ENCODE measurements at places on chromosomes 1 and 21.

- DNase-seq = no peak
These were observed 146.3 kb upstream of the DNAH14 start for GRCh38 chr1:224783006-224783651.

- no peak for DNase-seq
These were observed 14.7 kb upstream of the GUCA2A start for GRCh38 chr1:42179275-42179674.

DNA sequence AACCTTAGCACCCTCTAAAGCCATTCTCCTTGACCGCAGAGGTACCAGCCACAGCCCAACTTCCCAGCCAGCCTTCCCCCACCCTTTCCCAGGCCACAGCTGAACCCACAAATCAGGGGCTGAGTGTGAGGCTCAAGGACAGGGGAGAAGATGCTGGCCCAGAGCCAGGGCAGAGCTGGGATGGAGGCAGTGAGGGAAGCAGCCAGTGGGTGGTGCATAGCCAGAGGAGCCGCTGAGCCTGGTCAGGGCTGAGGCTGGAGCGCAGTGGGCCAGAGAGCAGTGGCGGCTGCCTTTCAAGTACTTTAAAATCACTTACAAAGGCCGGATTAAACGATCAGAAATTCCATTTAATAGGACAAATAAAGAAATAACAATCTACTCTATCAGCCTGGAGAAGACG, 36.3 kb downstream of the DMAP1 start:
- no peak for DNase-seq

DNA sequence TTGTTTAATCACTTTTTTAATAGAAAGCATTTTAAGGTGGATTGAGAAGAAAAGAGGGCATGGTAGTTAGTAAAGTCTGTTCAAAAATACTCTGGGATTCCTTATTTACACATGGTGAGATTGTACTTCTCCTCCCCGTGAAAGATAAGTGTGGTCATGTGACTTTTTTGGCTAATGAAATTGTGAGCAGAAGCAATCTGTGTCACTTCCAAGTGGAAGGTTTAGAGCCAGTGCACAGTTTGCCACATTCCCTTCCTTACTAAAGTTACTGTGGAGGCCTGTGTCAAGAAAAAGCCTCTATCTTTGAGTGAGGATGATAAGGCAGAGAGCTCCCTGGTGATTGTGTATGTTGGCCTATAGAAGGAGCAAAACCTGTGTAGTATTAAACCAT, 471.3 kb downstream of the OMA1 start:
- no peak for DNase-seq

DNA sequence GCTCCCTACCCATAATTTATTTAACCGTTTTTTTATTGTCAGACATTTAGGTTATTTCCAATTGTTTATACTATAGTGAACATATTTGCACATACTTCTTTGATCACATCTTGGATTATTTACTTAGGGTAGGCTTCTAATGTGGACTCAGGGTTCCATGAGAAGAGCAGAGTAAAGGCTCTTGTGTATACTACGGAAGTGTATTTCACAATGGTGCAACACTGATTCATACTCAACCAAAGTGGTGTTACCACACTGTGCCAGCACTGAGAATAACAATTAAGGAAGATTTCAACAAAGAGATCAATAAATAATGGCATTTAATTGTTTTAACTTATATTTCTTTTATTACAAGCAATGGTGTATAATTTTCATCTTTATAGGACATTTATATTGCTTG, 251.2 kb downstream of the ZNF326 start:
- no peak for DNase-seq

DNA sequence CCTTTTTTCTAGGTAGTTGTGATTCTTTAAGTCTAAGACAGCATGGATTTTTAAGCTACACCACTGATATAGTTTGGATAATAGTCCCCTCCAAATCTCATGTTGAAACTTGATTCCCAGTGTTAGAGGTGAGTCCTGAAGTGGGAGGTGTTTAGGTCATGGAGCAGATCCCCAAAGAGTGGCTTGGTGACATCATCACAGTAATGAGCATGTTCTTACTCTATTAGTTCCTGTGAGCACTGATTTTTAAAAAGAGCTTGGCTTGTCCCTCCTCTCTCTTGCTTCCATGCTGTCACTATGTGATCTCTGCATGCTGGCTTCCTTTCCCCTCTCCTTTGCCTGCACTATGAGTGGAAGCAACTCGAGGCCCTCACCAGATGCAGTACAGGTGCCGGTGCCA, 115.5 kb downstream of the LEPR start:
- no peak for DNase-seq

- no peak for DNase-seq
These were observed 465.2 kb downstream of the USP25 start for GRCh38 chr21:16194788-16195537.

- no peak for DNase-seq
These were observed 124.2 kb downstream of the MACF1 start for GRCh38 chr1:39328586-39329121.

DNA sequence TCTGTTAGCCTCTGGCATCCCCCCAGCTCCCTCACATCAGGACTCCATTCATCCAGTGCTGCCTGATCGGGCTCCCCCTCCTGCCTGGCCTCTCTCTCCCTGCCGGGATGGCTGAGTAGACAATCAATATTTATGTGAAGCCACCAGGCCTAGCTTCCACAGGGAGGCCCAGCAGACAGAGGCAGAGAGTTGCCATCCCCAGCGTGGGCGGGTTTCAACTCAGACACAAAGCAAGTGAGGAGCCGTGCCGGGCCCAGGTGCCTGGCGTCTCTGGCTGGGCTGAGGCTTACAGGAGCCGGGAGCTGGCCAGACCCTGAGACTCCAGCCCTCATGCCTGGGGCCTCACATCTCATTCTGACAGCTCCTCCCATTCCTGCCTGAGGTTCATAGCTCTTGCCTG, 34.5 kb upstream of the ATP2B4 start:
- no peak for DNase-seq

- DNase-seq = no peak
These were observed 8.8 kb downstream of the TSEN15 start for GRCh38 chr1:184060316-184060715.

DNA sequence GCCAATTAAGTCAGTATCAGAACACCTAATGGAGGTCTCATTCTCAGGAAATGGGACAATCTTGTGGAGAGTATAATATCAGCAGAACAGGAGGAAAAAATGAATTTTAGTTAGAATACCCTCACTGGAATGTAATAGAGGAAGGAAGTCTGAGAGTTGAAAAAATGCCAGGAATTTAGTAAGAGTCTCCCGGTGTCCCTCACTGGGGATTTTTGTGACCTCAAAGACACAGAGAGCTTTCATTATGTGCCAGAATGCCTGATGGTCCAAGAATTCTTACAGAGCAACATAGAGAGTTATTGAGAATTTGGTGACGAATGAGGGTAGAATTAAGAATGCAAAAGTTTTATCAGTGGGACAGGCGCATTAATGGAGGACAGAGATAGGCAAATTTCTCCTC, 443.5 kb upstream of the B3GALT2 start:
- DNase-seq = no peak

GRCh38 chr1:70195342-70195741, 10.0 kb downstream of the LRRC40 start:
- DNase-seq = no peak

GRCh38 chr1:19397217-19397945, 85.3 kb downstream of the SLC66A1 start:
- no peak for DNase-seq

GRCh38 chr1:203870245-203870644, 8.8 kb downstream of the SNRPE start:
- DNase-seq = no peak

GRCh38 chr1:65208563-65208973, 60.6 kb downstream of the AK4 start:
- DNase-seq = no peak

DNA sequence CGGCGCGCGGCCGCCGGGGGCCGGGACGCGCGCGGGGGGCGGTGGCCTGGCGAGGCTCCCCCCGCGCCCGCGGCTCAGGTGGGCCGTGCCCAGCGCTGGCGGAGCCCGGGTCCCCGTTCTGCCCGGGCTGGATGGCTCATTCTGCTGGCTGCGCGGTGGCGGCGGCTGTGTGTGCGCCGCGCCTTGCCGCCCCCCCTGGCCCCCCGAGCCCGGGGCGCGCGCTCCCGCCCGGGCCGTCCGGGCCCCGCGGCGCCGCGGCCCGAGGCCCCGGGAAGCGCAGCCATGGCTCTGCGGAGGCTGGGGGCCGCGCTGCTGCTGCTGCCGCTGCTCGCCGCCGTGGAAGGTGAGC, at the start of gene EPHB2:
TSS of gene EPHB2 (plus strand) at position 139 of the 349 bp plus-strand sequence. CDS start at position 283, 144 bp downstream.
- DNase-seq = peak; percentile 63

GRCh38 chr1:38558055-38558454, 301.5 kb downstream of the RRAGC start:
- no peak for DNase-seq

DNA sequence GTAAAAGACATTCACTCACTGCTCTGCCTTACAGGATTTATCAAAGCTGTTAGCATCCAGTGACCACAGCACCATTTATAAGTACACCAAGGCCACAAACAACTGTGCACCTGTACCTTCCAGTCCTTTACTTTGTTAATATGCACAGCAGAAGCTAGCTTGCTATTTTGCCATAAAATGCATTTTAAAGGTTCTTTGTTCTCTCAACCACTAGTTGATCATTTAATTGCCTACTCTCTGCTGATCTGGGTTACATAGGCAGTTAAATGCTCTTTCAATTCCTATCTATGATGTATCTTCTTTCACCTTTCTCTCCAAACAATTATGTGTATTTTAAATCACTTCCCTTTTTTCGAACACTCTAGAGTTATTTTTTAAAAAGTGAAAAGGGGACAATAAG, 126.4 kb downstream of the SIPA1L2 start:
- DNase-seq = no peak

- no peak for DNase-seq
These were observed 324.0 kb downstream of the NTNG1 start for GRCh38 chr1:107464827-107465226.

DNA sequence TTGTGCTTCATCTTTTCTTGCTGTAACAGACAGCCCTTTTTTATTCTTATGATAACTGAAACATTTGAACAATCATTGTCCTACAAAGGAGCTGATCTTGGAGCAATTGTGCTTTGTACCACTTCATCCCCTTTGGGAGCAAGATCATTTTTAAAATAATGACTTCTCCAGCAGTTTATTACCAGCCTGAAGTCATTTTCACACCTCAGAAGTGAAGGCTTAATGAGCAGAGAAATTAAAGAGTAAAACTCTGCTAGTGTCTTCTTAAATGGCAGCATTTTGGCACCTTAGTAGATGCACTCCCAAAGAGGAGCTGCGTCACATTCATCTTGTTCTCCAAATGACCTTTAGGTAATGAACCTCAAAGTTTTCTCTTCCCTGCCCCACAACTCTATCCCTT, 439.6 kb upstream of the CAMK1G start:
- no peak for DNase-seq

GRCh38 chr1:94334764-94335163, 83.4 kb upstream of the ABCD3 start:
- DNase-seq = no peak

- no peak for DNase-seq
These were observed 183.3 kb upstream of the JUN start for GRCh38 chr1:58966917-58967740.

GRCh38 chr1:236774926-236775325, 20.2 kb upstream of the MTR start:
- no peak for DNase-seq

- DNase-seq = no peak
These were observed 127.8 kb downstream of the NTMT2 start for GRCh38 chr1:170273291-170274130.

GRCh38 chr1:167819849-167820683, 93.9 kb downstream of the ADCY10 start:
- peak; percentile 75 for DNase-seq

GRCh38 chr1:235737751-235738150, 88.2 kb upstream of the GNG4 start:
- DNase-seq = no peak

- no peak for DNase-seq
These were observed 1.3 kb downstream of the COL24A1 start for GRCh38 chr1:86155051-86155806.

GRCh38 chr1:63051356-63051755, 267.4 kb downstream of the ATG4C start:
- no peak for DNase-seq

GRCh38 chr1:182107209-182107608, 45.7 kb upstream of the ZNF648 start:
- DNase-seq = no peak

DNA sequence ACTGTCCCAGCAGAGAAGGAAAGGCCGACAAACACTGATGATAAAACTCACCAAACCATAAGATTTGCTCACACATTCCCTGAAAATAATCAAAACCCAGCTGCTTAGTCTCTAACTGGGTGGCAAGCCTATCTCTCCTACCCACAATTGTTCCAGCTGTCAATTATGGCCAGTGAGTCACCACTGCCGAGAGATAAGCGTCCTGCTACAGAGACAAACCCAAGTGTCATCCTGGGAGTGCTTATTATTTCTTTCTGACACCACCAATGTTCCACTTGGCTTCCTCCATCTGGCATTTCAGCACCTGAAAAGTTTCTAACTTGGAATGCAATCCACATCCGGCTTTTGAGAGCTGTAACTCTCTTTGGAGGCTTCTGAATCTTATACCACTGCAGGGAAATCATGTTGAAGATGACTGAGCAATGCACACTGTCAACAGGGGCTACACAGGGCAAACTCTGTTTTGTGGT, 51.5 kb upstream of the VAV3 start:
- no peak for DNase-seq

All from colonic mucosa (tissue), 4 donors.